ENCODE measurements at places on chromosomes 7 and 10.

DNA sequence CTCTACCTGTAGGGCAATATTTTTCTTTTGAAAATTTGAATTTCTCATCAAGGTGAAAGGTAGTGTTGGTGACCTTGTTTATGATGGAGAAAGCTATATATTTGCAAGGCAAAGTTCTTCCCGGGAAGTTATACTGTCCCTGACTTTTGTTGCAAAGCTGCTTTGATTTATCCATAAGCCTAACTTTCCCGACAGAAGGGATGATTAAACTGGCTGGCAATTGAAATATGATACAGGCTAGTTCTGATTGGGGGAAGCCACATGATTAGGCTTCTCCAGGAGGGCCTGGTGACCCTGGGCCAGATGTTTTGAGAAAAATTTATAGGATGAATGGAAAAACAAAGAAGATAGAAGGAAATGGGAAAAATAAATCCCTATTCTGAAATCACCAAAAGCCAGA lies 215.5 kb downstream of the ACTR3B start:
- DNase-seq = no peak

DNA sequence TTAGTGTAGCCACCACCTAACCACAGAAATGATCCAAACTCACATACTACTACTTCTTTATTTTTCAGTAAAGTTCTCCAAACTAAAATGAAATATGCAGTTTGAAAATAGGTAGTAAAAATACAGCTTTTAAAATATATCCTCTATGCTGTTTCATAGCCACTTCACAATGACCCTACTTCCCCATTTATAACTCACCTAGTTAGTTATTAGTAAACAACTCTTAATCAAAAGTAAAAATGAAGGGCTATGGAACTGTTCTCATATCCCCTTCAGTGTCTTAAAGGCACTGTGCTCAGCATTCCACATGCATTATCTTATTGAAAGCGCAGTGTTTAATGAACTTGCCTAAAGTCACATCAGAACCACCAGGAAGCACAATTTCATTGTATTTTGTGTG lies 43.5 kb downstream of the KMT2C start:
- DNase-seq = no peak

GRCh38 chr7:17247357-17247756 lies 51.1 kb upstream of the AHR start:
- no peak for DNase-seq

- DNase-seq = no peak
Observed at GRCh38 chr10:113618338-113618737, 45.5 kb downstream of the NRAP start.

DNA sequence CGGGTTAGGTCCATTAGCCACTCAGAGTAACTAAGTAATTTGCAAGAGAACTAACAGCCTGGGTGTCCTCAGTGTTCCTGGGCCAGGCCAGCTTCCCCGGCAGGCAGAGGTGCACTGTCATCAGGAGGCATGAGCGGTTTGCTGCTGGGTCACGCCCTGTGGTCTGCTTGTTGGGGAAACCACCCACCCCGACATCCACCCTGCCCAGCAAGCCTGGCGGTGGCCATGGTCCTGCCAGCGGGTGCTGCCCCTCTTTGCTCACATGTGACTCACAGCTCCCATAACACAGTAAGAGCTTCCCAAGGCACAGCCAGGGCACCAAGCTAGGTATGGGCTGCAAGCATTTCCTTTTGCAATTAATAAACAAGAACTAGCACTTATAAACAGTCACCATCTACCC lies 75.9 kb downstream of the RGS10 start:
- DNase-seq = no peak

GRCh38 chr7:93758631-93759030 lies 131.9 kb downstream of the TFPI2 start:
- no peak for DNase-seq

DNA sequence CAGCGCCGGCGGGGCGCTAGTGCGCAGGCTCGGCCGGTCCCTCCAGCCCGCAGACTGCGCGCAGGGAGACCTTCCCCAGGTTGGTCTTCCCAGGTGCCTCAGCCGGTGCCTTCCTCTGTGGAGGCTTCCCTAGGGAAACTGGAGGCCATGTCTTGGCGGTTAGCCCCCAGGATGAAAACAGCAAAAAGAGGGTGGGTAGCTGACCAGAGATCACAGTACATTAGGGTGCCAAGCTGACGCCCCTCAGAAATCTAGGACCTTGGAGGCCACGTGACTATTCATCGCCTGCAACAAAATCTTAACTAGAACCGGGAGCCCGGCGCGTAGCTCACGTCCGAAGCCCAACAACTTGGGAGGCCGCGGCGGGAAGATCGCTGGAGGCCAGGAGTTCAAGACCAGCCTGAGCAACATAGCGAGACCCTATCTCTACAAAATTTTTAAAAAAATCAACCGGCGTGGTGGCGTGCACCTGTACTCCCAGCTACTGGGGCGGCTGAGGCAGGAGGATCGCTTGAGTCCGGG lies 327 bp upstream of the FIS1 start:
- no peak for DNase-seq

- DNase-seq = no peak
Observed at GRCh38 chr10:43237128-43237527, 29.7 kb downstream of the RASGEF1A start.

DNA sequence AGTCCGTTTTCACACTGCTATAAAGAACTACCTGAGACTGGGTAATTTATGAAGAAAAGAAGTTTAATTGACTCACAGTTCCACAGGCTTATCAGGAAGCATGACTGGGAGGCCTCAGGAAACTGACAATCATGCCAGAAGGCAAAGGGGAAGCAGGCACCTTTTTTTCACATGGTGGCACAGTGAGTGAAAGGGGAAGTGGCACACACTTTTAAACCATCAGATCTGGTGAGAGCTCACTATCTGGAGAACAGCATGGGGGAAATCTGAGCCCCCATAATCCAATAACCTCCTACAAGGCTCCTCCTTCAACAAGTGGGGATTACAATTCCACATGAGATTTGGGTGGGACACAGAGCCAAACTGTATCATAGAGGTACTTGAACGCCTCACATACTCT lies 30.0 kb downstream of the AGR3 start:
- no peak for DNase-seq

DNA sequence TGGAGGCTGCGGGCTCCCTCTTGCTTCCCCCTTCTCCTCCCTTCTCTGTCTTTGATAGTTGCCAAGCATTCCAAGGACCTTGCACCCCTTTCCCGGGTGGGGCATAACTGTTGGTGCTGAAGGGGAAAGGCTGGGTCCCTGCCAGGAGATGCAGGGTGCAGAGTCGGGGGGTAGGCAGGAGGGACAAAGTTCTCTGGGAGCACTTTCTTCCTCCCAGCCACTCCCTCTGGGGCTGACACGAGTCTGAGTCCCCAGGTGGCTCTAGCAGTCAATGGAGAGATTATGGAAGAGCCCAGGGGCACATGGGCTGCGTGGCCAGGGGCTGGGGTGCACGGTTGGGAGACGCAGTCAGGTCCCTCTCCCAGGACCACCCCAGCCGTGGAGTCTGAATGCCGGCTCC lies 2.1 kb downstream of the CLDN15 start:
- DNase-seq = no peak

DNA sequence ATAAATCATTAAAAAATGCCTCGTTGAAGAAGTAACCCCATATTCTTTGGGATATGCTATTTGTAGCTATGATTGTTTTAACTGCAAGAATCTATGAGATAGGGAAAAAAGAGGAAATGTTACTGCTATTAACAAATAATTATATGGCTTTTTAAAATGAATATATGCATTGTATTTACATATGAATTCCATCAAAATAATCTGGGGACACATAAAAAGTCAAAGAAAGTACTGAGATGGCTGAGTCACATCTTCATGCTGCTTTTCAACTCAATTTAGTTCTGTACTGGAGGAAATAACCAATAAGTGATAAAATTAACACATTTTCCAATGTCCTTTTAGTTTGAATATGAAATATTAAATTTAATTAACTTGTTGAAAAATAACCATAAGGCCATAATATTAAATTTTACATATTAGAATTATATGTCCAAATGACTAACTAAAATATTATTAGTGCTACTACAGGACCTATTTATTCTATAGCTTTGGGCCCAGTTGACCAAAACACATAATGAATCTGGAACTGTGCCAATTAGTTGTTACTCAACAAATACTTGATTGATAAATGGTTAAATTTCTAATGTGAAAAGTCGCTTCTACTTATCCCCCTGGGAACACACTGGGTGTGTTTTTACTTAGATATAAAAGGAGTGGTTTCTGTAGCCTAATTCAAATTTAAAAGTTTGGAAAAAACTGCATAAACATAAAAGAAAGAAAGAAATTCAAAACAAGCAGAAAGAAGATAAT lies 214.6 kb upstream of the PFKP start:
- DNase-seq = no peak

GRCh38 chr10:43122826-43123225 lies 15.4 kb upstream of the CSGALNACT2 start:
- no peak for DNase-seq

- no peak for DNase-seq
Observed at GRCh38 chr7:131591687-131592319, 35.4 kb upstream of the PODXL start.

- no peak for DNase-seq
Observed at GRCh38 chr7:148811892-148812291, 72.2 kb downstream of the EZH2 start.

DNA sequence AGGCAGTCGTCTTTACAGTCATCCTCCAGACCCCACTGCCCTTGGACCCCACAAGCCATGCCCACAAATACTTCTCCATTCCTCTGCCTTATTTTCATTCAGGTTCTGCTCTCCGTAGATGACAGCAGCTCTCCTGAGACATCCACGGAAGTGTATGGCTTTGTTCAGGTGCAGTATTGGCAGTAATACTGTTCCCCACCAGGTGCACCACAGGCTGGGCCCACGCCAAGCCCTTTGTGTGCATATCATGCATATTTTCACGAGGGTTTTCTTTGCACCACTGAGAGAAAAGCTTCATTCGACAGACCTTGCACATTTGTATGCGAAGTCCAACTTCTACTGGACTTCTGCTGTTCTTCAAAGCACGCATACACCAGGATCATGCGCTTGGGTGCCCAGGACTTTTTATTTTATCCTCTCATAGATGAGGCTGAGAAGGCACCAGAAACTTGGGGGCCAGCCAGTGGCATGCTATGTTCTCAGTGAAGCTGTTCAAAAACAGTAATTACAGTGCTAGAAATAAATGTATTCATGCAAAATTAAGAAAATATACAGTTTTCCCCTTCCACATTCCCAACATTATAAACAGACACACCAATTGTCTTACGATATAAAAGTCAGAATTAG lies 37.8 kb upstream of the PITRM1 start:
- no peak for DNase-seq

- no peak for DNase-seq
Observed at GRCh38 chr10:61837755-61838171, 63.7 kb upstream of the ARID5B start.

DNA sequence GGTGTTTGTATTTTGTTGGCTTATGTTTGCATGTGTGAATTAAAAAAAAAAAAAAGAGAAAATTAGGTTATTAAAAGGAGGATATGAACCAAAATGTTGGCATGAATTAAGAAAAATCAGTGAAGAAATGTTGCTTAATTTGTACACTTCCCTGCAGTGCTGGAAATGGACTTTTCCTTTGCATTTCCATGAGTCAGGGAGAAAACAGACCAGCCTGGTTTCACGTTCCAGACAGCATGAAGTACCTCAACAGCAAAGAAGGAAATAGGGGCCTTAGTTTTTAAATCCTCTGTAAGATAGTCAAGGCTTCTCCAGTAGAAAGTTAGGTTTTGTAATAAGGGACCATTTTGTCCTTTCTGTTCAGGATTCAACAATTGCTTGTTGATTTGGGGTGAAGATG lies 159.7 kb downstream of the CELF2 start:
- DNase-seq = no peak

DNA sequence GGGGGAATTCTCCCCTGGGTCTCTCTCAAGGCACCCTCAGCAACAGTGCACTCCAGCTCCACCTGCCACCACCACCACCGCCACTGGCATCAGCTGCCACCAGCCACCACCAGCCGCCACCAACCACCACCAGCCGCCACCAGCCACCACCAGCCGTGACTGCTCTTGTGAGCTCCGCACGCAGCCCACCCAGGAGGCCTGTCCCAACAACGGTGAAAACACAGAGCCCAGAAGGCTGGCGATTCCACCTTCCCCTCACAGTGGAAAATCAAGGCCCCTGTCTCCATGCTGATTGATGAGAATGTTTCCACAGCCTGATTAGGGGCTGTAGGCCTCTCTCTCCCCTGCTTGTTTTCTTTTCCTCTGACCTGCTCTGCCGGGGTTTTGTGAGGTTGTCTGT lies 41.1 kb downstream of the COBL start:
- no peak for DNase-seq

DNA sequence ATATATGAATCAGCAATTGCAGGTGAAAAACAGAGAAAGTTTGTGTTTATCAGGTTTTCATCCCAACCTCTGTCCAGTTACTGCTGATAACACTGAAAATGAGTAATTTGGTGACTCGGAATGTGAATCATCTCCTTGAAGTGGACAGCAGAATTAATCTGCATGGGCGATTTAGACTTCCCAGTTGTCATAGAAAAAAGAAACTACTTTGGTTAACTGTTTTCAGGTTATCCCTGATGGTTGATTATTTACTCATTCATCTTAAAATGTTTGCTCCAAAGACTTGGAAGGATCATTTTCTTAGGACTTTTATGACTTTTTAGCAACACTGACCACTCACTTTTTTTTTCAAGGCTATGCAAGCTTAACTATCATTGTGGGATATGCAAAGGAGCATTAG lies 504.1 kb upstream of the ANKRD30A start:
- DNase-seq = no peak

- no peak for DNase-seq
Observed at GRCh38 chr10:5198386-5198785, 1.7 kb downstream of the AKR1C4 start.

DNA sequence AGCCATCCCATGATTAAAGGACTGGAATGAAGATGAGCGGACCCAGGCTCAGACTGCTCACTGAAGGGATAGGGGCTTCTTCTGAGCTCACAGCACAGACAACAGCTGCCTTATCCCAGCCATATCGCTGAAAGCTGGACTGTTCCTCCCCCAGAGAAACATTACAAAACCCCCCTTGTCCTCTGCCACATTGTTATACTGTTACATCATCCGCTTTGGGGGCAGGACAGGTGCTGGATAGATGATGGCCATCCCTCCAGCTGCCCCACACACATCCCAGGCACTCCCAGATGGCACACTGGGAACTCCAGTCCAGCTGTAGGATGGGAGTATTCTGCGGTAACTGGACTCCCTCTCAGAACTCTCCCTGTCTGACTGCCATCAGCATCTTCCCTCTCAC lies 58.7 kb upstream of the BTRC start:
- DNase-seq = no peak

DNA sequence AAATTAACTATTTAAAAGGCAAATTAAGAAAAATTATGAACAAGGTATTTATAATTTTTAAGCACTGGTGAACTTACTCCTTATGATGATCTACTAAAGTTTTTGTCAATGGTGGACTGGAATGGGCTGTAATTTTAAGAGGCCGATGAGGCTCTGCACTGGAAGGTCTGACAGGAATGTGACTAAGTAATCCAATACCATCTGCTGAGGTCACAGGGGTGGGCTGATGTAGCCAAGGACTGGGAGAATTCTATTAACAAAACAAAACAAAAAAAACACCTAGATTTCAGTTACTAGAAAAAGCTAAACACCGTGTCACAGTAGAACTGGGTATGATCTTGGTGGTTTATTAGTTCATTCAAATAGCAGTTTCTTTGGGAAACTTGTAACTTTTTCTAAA lies 75.9 kb downstream of the NRBF2 start:
- DNase-seq = no peak
